ENCODE measurements at places on chromosomes 6 and 20.

- DNase-seq, result no peak
These were observed 203.3 kb upstream of the PRDM1 start for GRCh38 chr6:105882828-105883227.

DNA sequence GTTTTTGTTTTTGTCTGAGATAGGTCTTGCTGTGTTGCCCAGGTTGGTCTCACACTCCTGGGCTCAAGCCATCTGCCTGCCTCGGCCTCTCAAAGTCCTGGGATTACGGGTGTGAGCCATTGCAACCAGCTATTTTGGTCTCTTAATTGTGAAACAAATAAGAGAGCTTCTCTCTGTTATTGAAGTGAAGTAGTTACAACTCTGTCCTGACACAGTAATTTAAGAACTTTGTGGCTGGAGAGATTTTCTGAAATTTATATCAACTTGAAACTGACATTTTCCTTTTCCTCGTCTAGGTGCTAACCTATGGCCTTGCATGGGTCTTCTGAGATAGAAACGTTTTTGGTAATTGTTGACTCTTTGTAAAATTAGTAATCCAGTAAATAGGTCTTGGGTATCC lies 122.1 kb upstream of the DOK5 start:
- DNase-seq, result no peak

GRCh38 chr6:18119236-18119635 lies 3.2 kb downstream of the NHLRC1 start:
- DNase-seq, result no peak

- no peak for DNase-seq
These were observed 55.6 kb upstream of the MPC1 start for GRCh38 chr6:166438211-166438861.

DNA sequence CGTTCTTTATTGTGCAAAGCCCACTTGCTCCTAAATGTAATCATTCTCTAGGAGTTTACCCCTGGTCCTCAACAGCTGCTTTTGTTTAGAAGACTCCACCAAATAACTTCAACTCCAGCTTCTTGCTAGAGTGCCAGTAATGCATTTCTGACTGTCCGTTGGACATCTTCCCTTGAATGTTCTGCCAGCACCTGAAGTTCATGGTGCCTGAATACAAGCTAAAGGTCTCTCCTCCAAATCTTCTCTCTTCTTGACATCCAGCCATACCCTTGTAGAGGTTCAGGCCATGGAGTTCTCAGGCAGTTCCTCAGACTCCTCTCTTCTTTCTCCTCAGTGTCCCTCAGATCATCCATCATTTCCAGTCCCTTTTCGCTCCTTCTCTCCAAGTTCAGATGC lies 21.7 kb downstream of the PHACTR2 start:
- no peak for DNase-seq

DNA sequence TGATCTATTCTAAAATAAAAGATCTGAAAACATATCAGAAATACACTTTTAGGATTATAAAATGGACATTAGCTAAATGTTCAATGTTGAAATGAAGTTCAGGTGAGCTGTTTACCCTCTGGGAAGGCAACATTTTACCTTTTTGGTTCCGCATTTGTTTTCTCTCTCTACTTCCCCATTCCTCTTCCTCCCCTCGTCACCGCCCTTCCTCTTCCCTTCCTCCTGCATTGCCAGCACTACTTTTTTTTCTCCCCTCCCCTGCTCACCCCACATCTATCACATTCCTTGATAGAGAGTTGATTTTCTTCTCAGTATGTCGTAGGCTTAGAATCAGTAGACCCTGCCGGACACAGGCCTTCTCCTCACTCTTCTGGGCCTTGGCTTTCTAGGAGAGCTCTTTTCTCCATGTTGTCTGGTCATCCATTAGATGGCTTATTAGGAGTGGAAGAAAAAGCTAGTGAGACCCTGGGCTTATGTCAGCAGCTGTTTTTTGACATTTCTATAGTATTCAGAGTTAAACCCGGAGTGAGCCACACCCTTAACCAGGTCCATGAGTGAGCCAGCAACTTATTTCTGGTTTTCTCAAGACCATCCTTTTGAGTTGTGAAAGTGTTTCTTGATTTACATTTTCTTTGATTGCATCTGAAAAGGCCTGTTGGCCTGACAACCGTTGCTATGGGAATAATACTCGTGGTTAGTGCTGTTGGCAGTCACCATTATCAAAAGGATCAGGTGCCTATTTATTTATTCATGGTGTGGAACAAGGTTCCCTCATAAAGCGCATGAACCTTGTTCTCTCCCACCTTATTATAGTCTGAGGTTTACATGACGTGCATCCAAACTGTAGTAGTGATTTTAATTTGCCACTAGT lies 90.9 kb downstream of the DTD1 start:
- no peak for DNase-seq

GRCh38 chr6:138105446-138105845 lies 1.8 kb downstream of the PERP start:
- no peak for DNase-seq

DNA sequence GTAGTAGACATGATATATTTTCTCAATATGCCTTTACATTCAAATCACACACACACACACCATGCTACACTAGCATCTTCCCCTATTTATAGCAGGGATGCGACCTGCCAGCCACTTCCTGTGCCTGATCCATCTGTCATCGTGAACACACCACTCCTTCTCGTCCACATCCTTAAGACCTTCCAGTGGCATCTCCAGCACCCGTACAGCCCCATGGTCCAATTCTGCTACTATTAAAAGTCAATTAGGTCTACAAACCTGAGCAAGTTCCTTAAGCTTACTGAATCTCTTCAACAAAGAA lies 54.5 kb downstream of the KIF16B start:
- no peak for DNase-seq

- no peak for DNase-seq
These were observed 519.2 kb downstream of the UTRN start for GRCh38 chr6:144804246-144804790.

DNA sequence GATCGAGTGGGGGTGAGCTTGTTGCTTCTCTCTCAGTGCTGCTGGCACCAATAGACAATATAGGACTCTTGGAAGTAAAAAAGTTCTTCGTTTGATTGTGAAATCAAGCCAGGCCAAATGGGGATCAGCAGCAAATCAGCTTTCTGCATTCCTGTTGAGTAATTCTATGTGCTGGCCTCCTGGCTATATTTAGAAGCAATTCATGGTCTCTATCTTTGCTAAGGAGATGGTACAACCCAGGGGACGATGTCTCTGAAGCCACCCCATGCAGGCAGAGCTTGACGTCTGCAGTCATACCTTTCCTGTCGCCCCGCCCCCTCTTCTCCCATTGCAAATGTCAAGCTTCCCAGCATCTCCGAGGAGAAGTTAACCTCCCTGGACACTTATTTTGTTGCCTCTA lies 199.1 kb downstream of the SCP2D1 start:
- DNase-seq, result no peak

DNA sequence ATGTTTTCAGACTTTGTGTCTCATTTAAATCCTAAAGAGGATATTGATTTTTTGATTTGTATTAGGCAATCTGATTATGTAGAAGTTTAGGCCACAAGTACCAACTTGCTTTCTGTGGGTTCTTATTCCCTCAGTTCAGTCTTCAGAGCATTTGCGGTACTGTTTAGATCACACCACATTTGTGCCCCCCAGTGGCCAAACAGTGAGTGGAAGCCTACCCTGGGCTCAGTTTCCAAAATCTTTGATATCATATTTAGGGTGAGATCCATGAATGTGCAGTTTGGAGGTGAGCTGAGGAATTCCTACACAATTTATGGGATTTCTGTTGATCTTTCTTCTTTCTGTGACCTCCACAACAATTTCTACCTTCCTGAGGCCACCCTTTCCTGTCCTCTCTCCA lies 92.3 kb upstream of the FUT9 start:
- DNase-seq, result no peak

DNA sequence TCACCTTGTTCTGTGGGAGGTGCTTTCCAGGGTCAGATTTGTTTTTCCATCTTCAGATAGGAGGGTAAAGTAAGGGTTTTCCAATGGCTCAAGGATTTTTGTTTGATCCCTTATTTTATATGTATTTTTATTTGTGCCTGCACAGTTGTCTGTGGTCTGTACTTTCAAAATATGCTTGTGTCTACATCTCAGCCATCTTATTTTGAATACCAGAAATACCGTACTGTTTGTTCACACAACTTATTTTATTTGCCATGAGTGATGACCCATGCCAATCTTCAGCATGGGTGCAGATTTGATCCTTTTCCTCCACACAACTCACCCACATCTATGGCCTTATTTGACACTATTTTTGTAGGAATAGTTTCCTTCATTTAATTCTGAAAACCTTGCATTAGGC lies 72.2 kb upstream of the PTCHD4 start:
- no peak for DNase-seq

- no peak for DNase-seq
These were observed 174.4 kb upstream of the NT5E start for GRCh38 chr6:85275338-85275985.

All from stimulated activated CD4-positive, alpha-beta T cell treated with anti-CD3 and anti-CD28 coated beads, Interleukin-12 subunit alpha, Interleukin-12 subunit beta, amount 100 ng/mL, for 24 hours (primary cell).